ENCODE measurements at places on chromosomes 12 and 14.

GRCh38 chr14:89440986-89441909, 24.2 kb upstream of the FOXN3 start:
- DNase-seq: no peak

DNA sequence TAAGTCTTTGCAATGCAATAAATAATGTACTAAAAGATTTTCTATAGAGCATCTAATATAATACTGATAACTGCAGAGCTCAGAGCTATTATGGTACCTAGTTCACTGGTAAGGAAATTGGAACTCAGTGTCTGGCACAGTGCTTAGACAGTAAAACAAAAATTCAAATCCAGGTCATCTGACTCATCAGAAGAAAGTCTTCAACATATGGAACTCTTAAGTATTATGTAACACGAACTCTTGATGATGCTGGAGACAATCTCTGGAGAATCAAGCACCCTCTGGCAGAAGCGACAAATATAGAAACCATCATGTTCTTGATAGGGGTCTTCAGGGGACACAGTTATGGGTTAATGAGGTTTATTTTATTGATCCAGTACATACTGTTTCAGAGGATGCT, 37.3 kb upstream of the TRHDE start:
- no peak for DNase-seq

- no peak for DNase-seq
Measured at GRCh38 chr12:97595936-97596335, 133.3 kb downstream of the RMST start.

DNA sequence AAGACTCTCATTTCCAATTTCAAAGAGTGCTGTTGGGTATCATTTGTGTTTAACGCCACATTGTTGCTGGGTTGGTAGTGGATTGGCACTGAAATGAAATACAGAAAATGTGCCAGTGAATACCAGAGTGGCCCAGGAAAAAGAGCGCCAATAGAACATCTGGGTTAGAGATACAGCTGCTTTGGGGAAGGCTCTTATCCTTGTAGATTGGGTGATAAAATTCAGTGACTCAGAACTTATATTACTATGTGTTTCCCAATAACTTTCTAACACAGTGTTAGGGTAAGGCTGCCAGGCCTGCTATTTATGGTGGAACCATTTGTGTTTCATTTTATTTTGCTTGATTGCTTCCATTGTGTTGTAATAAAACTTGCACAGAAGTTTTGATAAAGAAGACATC, 168.2 kb upstream of the SSTR1 start:
- DNase-seq: no peak

DNA sequence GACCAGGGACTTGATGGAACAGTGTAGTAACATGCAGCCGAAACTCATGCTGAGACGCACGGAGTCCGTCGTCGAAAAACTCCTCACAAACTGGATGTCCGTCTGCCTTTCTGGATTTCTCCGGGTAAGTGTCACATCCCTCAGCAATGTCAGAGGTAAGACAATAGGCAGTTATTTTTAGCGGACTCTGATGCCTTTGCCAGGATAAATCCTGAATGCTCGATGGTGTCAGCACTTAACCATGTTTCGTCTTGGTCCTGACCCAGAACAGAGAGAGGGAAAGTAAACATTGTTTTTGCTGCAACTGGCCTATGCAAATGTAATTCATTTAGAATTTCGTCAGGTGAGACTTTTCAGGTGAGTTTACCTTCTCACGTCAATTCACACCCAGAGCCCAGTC, 112.3 kb downstream of the PLXNC1 start:
- no peak for DNase-seq

DNA sequence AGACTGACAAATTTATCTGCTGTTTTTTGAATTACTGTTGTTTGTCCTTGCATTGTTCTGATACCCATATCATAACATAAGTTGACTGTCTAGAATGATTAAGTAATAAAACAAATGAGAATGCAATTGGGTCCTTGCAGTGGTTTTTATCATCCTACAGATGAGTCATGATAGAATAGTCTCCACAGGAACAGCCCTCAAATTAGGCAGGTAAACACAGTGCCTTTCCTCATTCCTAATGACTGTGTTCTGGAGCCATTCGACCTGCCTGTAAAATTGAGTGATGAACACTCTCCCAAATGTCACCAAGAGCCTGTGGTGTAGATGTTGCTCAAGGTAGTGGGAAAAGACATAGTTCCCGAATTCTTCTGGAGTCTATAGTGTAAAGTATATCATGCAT, 12.3 kb downstream of the NKX2-8 start:
- DNase-seq: no peak

DNA sequence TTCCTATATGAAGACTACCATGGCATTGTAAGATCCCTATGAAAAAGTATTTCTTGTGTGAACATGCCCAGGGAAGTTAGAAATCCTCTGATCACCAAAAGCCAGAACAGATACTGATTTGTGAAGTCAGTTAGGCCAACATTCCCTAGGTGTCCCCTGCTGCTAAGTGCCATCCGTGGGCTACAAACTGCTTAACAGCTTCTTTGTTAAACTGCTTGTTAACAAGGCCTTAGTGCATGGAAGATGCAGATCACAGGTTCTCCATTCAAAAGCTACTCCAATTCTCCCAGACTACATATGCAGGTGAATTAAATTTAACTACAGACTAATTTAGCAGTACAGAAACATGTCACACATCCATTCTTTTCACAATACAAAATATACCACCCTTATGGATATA, 108.2 kb downstream of the PRICKLE1 start:
- DNase-seq: no peak

GRCh38 chr12:13120413-13120812, 16.9 kb upstream of the GSG1 start:
- no peak for DNase-seq

- no peak for DNase-seq
Measured at GRCh38 chr12:75660107-75660530, 148.7 kb upstream of the KRR1 start.

DNA sequence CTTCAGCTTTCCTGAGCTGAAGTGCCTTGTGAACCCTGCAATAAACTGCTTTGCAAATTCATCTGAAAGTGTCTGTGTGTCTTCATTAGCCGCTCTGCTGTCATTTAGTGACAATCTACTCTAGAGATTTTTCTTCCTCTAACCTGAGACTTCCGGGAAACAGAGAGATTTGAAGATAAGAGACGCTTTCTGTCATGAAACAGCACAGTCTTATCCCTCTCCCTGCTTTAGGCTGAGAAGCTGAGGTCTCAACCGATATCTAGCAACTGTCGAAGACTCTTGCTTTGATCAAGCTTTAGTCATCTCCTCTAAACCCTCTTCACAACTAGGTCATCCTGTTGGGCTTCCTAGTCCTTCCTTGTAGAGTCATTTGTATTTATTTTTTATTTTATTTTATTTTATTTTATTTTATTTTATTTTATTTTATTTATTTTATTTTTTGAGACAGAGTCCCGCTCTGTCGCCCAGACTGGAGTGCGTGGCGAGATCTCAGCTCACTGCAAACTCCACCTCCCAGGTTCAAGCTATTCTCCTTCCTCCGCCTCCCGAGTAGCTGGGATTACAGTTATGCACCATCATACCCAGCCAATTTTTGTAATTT, 1.2 kb downstream of the RNASE2 start:
- no peak for DNase-seq

DNA sequence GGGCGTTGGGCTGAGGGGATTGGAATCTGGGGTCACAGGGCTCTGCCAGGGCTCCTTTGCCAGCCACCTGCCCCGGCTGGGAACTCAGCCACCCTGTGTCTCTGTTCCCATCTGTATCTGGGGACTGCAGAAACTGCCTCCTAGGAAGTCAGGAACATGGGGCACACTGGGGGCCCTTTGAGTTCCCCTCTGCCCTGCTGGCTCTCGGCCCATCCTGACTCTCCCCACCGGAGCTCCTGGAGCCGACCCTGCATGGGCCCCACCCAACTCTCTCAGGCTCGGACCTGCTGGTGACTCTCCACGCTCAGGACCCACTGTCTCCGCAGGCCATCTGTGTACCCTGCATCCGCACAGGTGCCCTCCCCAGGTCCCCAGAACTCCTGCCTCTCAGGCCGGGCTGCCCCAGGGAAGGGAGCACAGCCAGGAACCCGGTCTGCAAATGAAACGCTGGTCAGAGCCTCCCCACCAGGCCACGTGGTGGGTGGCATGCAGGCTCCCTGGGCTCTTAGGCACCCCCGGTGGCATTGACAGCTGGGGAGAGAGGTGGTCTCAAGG, 82.8 kb downstream of the KIF26A start:
- no peak for DNase-seq
